ENCODE measurements at places on chromosomes 4 and X. TPM values are rescaled to one million over a fixed set of nuclear protein-coding genes. Genes with fewer than 3 reads are reported as not detected.

CHST7 gene
- total RNA-seq = 17.0 TPM

PRRG1 gene
- total RNA-seq = 13.8 TPM

RPA4 gene
- not detected for total RNA-seq

LRRC66 gene
- total RNA-seq = 0.11 TPM

CXCR3 gene
- total RNA-seq = not detected

PPP2R3B gene
- 14.8 TPM for total RNA-seq

CHIC1 gene
- total RNA-seq = 11.4 TPM

GRCh38 chr4:61877893-61878292 lies 677.8 kb downstream of the ADGRL3 start:
- no peak for DNase-seq

DNA sequence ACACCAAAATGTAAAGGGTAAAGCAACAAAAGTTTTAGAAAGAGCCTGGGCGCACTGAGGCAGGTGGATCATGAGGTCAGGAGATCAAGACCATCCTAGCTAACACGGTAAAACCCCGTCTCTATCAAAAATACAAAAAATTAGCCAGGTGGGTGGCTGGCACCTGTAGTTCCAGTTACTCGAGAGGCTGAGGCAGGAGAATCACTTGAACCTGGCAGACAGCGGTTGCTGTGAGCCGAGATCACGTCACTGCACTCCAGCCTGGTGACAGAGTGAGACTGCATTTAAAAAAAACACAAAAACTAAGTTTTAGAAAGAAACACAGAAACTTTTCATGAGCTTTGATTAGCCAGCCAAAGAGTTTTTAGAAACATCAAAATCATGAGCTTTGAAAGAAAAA lies 76.5 kb downstream of the APBB2 start:
- no peak for DNase-seq

DNA sequence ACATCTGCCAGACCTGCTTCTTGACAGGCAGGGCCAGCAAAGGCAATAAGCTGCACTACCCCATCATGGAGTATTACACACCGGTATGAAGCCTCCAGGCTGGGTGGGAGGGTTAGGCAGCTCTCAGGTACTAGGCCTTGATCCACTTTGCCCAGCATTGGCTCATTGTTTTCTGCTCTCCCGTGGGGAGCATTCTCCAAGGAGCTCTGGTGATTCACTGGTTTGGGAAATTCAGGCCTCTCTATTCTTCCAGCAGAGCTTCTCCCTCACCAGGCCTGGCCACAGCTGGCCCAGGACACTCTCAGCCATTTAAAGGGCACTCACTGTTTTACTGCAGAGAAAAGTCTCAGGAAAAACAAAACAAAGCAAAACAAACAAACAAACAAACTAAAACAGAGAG lies 33.0 kb downstream of the DRP2 start:
- no peak for DNase-seq

DNA sequence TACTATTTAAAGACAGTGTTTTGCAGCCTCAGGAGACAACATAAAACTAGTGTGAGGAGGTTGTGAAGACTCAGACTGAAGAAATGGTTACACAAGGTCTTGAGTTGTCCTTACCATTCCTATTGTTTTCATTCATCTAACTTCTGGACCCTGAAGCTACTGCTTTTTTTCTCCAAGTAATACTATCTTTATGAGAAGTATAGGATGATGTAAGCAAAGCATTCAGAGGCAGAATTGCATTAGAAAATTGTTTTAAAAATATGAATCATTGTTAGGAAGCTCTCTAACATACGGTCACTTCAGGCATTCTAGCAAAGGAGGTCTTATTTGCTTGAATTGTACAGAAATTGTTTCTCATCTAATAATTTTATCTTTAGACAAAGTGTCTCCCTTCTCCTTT lies 357.8 kb downstream of the TLL1 start:
- DNase-seq = no peak

GRCh38 chrX:150370589-150371312 lies 7.6 kb downstream of the MAMLD1 start:
- DNase-seq = no peak

GRCh38 chr4:53490965-53491622 lies 100.2 kb downstream of the LNX1 start:
- peak; percentile 82 for DNase-seq

DNA sequence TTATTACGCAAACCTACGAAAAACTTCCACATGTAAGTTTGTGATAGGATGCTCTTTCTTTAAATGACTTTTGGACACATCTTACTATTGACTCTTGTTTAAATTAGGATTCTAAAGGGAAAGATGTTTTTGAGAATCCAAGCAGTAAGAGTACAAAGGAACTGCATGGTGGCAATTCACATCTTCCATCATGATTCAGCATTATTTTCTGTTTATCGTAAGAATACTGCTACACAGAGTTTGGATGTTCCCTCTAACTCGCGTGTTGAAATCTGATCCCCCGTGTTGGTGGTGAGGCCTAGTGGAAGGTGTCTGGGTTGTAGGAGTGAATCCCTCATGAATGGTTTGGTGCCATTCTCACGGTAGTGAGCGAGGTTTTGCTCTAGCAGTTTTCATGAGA lies 371.8 kb upstream of the FTHL17 start:
- no peak for DNase-seq

GRCh38 chrX:154734061-154734781 lies 16.7 kb downstream of the GAB3 start:
- DNase-seq = peak; percentile 15

DNA sequence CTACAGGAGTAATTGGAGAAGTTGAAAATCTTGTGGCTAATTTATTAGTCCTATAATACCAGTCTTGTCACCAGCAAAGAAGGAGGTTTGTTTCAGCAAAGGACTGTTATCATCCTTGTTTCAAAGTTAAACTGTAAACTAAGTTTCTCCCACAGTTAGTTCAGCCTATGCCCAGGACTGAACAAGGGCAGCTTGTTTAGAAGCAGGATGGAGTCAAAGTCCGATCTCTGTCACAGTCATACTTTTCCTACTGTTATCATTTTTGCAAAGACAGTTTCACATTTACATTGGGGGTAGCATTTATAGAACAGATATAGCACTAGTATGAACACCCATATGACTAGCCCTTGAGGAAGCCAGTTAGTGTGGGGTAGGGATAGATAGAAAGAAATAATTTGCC lies 46.4 kb downstream of the AKAP4 start:
- DNase-seq = no peak

DNA sequence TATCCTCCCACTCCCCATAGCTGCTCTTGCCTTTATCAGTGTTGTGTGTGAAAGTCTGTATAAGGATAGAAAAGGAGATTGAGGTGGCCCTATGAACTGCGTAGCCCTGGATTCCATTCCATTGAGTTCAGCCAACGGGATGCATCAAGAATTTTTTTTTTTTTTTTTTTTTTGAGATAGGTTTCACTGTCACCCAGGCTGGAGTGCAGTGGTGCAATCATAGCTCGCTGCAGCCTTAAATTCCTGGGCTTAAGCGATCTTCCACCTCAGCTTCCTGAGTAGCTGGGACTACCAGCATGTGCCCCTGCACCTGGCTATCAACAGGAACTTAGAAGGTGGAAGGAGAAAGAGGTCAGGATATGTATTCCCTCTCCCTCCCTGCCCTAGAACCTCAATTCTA lies 187.2 kb upstream of the SPRY1 start:
- no peak for DNase-seq

DNA sequence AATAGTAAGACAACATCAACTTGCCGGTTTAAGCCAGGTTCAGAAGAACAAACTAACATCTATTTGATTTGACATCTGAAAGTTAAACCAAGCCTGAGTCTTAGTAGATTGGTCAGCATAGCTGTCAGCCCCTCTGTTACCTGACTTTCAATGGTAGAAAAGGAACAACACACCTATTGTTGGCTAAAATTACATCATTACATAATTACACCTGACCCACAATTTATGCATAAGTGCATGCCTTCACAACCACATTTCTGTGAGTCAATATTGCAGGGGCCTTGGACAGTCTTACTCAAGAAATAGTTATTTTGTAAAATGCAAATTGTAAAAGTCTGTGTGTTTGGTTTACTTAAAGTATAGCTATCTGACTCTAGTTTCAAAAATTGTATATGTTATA lies 36.2 kb downstream of the EGFL6 start:
- no peak for DNase-seq

GRCh38 chr4:141350122-141350905 lies 129.6 kb downstream of the ZNF330 start:
- DNase-seq = peak; percentile 84

GRCh38 chr4:112513971-112514646 lies 1.9 kb downstream of the NEUROG2 start:
- no peak for DNase-seq

- no peak for DNase-seq
Observed at GRCh38 chr4:153728660-153729059, 31.2 kb downstream of the RNF175 start.

- DNase-seq = no peak
Observed at GRCh38 chrX:2741386-2741785, 10.5 kb upstream of the XG start.

Data from HFFc6 (cell line).